ENCODE measurements at places on chromosomes 12 and 14.

DNA sequence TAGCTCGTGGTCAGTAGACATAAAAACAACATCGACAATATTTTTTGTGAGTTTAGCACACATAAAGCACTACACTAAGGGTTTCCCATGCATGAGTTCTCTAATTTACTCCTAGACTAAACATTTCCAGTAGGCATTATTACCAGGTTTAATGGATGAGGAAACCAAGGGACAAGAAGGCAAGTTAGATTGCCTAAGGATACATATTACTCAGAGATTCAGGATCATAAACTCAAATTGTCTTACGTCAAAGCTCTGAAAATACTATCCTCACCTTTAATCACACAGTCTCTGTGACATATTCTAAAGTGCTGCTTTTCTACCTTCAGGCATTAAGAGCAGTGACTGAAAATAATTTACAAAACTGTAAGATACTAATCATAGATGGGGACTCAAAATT is 655.3 kb downstream of the SLC16A7 start:
- DNase-seq, result no peak

- peak; percentile 38 for DNase-seq
Measured at GRCh38 chr12:49518914-49519573, 19.8 kb upstream of the KCNH3 start.

- no peak for DNase-seq
Measured at GRCh38 chr14:75313294-75313693, 34.7 kb downstream of the FOS start.

- no peak for DNase-seq
Measured at GRCh38 chr12:110431957-110432587, 18.1 kb downstream of the ARPC3 start.

DNA sequence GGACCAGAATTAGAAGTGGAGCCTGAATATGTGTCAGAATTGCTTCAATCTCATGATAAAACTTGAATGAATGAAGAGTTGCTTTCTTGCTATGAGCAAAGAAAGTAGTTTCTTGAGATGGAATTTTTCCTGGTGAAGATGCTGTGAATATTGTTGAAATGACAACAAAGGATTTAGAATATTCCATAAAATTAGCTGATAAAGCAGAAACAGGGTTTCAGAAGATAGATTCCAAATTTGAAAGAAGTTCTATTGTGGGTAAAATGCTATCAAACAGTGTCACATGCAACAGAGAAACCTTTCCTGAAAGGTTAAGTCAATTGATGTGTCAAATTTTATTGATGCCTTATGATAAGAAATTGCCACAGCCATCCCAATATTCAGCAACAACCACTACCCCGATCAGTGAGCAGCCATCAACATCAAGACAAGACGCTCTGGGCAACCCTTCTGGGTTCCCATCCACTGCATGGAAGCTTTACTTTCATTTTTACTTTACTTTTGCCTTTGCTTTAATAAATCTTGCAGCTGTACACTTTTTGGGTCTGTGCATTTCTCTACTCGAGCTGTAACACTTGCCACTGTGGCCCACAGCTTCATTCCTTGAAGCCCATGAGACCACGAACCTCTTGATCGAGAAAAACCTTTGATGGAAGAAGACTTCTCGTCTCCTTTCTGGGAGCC is 104.0 kb upstream of the SSTR1 start:
- DNase-seq, result no peak

- no peak for DNase-seq
Measured at GRCh38 chr12:27754795-27755194, 25.2 kb upstream of the KLHL42 start.

- DNase-seq, result no peak
Measured at GRCh38 chr12:3461391-3461790, 29.6 kb upstream of the PRMT8 start.

DNA sequence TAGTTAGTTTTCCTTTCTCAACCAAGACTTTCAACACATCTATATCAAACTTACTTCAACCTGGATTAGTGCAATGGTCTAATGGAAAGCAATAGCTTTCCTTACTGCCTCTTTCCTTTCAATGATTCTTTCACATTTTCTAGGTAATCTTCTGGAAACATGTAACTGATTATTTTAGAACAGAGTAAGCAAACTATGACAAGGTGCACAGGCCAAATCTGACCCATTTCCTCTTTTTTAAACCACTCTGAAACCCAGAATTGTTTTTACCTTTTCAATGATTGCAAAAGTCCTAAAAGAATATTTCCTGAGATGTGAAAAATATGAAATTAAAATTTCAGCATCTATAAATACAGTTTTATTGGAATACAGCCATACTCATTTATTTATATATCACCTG is 81.6 kb upstream of the TMTC2 start:
- DNase-seq, result no peak

GRCh38 chr12:2267703-2268470 is 215.1 kb downstream of the CACNA1C start:
- peak; percentile 67 for DNase-seq

- DNase-seq, result no peak
Measured at GRCh38 chr14:54094765-54095164, 138.1 kb upstream of the BMP4 start.

DNA sequence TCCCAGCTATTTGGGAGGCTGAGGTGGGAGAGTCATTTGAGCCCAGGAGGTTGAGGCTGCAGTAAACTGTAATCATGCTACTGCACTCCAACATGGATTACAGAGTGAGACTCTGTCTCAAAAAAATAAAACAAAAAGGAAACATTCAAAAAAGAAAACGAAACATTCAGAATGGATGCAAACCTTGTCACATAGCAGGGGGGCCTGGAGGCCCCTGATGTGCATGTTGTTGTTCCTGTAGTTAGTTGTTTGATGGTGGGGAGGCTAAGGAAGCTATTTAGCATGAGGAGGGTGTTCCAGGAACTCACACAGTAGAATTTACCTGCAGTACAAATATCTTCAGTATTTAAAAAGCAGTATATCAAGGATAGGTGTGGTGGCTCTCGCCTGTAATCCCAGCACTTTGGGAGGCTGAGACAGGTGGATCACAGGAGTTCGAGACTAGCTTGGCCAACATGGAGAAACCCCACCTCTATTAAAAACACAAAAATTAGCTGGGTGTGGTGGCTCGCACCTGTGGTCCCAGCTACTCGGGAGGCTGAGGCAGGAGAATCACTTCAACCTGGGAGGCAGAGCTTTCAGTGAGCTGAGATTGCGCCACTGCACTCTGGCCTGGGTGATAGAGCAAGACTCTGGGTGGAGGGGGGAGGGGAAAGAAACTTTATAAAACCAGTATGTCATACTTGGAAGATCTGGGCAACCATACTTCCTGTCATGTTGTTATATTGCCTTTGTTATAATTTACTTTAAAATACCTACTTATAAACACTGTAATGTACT is 17.6 kb upstream of the AEBP2 start:
- DNase-seq, result no peak

DNA sequence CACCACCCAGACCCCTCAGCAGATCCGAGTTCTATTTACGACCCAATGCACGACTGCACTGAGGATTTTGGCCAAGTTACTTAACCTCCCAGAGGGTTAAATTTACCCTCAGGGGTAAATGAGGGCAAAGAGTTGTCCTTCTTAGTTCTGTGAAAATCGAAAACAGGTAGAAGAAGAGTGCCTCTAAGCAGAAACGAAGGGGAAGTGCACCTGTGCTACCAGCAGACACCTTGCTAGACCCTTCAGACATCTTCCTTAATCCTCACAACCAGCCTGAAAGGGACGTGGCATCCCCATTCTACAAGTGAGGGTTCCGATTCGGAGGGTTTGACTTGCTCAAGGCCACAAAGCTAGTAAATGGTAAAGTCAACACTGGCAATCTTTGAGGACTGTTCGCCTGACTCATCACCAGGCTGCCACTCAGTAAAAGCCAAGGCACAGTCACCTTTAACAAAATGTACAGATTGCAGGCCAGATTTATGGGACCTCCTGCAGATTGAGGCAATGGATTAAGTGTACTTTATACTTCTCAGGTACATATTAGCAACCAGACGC is 1.6 kb downstream of the GSG1 start:
- no peak for DNase-seq

DNA sequence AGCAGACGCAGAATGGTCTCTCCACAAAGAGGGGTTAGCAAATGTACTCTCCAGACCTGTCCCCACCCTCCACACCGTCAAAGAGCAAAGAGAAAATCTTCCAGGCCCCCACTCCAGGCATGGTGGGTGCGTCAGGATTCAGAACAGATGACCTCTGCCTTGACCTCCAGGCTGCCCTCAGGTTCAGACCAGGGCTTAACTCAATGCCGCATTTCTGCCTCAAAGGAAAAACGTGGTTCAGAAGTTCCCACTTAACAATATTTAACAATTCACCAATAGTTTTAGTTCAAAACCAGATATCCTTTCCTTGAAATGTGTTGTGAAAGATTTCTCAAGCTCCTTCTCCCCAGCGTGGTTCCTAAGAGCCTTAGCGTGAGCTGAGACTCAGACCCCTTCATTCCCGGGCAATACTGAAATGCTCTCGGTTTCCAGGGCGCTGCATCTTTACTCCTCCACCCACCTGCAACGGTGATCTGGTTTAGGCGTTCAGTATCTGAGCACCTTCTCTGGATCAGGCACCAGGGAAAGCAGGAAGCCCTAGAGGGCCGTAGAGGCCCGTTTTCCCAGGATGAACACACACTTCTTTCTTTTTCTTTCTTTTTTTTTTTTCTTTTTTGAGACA is 22.9 kb downstream of the HSP90AA1 start:
- DNase-seq, result no peak

DNA sequence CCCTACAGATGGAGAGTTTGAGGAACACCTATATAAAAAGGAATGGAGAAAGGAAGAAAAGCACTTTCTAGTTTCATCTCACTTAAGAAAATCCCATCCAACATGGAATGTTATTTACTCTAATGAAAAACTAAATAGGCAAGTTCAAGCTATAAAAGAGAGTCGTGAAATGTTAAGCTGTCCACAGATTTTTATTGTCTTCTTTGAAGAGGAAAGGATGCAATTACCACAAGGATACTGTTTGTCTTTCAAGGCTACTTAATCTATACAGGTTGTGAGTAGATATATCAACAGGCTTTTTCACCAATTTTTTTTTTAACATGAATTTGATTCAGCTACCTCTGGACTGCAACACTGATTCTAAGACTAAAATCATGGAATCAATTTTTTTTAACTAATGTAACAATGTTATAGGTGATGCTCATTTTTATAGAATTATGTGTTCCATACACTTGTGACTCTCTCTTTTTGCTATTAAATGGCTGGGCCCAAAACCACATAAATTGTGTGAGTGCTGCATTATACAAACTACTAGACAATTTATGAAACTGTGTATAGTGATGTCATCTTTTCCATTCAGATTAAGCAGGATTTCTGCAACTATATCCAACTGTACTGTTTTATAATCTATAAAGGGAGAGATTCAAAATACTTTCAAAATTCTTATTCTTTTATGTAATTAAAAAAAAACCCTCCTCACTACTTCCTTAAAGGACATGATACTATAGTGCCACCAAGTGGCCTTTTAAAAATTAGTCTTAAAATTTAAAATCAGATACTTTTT is 26.8 kb upstream of the BMAL2 start:
- peak; percentile 58 for DNase-seq

DNA sequence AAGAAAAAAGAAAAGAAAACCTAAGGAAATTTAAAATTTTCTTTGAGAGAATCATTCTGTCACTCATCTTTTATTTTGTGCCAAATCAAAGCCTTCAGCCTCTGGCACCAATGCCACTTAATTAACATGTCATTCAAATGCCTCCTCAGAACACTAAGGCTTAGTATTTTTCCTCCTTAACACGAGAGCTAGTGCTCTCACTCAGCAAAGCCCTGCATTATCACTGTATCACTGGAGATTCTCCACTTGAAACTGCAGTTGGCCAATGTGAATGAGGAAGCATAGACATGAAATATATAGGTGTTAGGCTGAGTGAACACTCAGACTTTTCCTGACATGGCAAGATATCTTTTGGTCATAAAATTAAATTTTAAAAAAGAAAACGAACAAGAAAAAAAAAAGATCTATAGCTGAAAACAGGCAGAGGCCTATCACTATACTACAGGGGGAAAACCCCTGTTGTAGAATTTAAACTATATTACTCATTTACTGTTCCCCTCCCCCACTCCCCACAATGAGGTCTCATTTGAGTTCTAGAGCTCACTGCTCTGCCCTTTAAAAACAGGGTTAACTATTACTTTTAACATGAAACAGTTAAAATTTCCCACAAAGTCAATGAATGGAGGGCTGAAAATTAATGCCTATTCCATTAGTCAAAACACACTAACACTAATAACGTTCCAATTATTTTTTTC is 5.1 kb downstream of the MBIP start:
- DNase-seq, result no peak

- DNase-seq, result peak; percentile 34
Measured at GRCh38 chr14:68231898-68232297, 412.3 kb downstream of the RAD51B start.

DNA sequence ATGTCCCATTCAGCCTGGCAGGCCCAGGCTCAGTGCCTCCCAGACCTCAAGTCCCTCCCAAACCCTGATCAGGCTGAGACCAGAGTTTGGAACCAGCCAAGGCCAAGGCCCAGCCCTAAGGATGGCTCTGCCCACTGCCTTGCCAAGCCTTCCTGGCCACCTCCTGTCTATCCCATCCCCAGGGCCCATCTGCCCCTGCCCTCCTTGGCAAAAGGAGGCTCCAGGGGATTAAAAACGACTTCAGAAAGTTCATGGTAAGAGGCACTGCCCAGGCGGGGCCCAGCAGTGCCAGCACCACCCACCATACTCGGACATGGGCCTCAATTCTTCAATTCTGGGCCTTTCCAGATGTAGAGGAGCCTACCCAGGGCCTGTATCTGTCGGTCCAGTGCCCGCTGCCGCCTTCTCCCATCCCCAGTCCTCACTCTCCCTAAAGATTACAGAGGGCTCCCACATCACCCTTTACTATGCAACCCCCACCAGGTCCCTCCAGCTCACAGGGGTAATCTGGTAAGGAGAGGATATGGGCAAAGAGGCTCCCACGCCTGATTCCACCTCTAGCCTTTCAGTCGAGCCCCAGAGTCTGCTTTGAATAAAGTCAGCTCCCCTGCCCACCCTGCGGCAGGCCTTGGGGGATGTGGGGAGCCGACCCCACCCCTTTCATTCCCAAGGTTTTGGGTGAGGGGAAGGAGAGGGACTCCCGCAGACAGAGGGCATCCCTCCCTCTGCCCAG is 932 bp downstream of the ADCY6 start:
- DNase-seq, result peak; percentile 1

GRCh38 chr14:61547186-61548069 is 147.9 kb upstream of the HIF1A start:
- peak; percentile 69 for DNase-seq

- no peak for DNase-seq
Measured at GRCh38 chr14:75470238-75470797, 42.5 kb downstream of the JDP2 start.

GRCh38 chr12:92995258-92995903 is 66.3 kb upstream of the EEA1 start:
- no peak for DNase-seq

DNA sequence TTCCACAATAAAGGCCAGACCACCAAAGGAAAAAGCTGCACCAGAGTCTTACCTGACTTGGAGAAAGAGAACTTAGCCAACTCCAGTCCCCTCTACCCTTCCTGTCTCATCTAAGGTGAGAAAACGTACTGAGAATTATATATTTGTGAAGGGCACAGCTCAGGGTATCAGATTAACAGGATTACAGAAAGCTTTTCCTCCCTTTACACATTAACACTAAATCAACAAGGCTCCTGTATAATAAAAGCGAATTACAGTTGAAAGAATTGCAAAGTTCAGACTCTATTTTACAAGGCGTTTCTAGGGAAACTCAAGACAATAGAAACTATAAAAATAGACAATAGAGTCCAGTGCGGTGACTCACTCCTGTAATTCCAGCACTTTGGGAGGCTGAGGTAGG is 82.7 kb upstream of the RPL10L start:
- no peak for DNase-seq
